ENCODE measurements at places on chromosomes 1 and 21.

GRCh38 chr1:166865926-166866325 lies 10.1 kb downstream of the TADA1 start:
- DNase-seq, result no peak

GRCh38 chr1:172070055-172070454 lies 228.8 kb downstream of the DNM3 start:
- no peak for DNase-seq

DNA sequence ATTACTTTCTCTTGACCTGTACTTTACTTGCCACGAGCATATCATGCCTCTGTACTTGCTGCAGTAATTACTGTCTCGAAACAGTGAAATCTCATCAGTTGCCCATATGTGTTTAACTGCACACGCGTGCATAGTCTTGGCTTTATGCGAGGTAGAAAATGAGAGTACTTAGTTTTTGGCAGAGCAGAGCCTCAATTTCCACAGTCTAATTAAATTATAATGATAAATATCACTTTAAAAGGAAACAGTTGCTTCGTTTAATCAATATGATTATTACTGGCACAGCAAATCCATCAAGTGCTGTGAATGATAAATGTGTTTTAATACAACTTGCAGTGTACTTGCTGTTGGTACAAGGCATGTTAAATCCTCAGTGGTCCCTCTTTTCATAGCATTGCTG lies 47.6 kb downstream of the ADARB1 start:
- no peak for DNase-seq

DNA sequence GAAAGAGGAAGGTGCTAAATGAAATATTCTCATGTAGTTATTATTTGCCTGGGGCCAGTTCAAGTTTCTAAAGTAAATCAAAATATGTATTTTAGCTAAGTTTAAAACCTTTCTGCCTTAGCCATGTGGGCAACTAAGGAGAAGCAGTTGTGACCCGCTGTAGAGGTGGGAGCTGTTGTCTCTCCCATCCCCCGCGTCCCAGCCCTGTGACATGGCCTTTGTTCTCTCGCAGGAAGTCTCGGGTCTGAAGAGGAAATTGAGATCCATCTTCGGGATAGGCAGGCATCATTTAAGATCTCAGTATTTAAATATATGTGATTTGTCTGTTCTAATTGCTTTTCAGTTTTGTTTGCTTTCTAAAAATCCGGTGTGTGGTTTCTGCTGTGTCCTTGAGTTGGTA lies 121.5 kb downstream of the CAMTA1 start:
- no peak for DNase-seq

- no peak for DNase-seq
These were observed 5.2 kb downstream of the MFAP2 start for GRCh38 chr1:16975211-16975610.

GRCh38 chr1:2930913-2931723 lies 90.1 kb upstream of the ACTRT2 start:
- no peak for DNase-seq

GRCh38 chr1:213989002-213989855 lies 1.5 kb downstream of the PROX1 start:
- peak; percentile 16 for DNase-seq

GRCh38 chr1:53557369-53557768 lies 98.2 kb downstream of the DMRTB1 start:
- DNase-seq, result no peak

DNA sequence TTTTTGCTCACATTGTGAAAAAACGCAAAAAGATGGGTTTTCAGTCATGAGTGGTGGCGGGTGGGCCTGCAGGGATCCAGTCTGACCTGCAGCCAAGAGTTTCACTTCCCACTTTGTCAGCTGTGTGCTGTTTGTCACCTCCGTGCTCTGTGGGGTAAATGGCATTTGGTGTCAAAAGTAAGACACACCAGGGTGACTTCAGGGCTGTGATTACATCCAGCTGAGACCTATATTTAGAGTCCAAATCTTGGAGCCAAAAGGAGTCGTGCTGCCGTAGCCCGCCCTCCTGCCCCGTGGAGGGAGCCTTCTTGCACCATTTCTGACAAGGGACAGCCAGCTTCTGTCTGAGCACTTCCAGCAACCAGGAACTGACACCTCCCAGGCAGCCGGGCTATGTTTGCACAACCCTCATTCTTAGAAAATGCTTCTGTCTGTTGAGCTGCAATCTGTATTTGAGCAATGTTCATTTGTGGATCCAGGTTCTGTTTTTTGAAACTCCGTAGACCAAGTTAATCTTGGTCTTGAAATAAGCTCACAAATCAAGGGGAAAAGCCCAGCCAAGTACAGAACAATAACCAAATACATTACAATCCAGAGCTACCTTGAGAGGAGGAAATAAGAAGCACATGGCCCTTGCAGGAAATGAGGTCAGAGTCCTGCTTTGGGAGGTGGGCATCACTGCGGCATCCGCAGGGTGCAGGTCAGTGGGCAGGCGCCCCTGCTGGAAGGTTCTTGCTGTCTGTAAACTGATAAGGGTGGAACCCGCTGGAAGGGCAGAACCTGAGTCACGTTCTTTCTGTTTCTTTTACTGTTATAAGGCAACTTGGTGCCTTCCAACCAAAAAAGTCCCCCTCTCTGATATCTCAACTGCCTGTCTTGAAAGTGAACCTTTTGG lies 14.4 kb downstream of the ABCG1 start:
- peak; percentile 92 for DNase-seq

- no peak for DNase-seq
These were observed 54.7 kb downstream of the FNBP1L start for GRCh38 chr1:93502571-93502970.

GRCh38 chr1:174074757-174075156 lies 52.6 kb upstream of the RC3H1 start:
- no peak for DNase-seq

- no peak for DNase-seq
These were observed 656.1 kb upstream of the ADGRL4 start for GRCh38 chr1:79662596-79662995.

GRCh38 chr1:223664106-223664505 lies 1.4 kb downstream of the CAPN8 start:
- DNase-seq, result no peak

DNA sequence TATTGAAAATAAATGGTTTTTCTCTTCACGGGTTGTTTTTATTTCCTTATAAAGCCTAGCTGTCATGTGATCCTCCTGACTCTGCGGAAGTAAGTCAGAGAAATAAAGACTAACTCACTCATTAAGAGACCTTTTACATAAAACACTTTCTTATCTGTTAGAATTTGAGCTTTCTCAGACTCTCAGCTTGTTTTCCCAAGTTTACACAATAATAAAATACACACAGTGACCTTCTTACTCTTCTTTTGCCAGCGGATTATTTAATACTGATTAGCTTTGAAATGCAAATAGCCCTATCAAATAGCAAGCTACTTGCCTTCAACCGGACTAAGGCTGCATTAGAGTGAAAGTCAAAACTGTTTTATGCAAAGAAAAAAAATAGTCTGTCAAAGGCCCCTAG lies 45.5 kb upstream of the CXADR start:
- DNase-seq, result no peak

- no peak for DNase-seq
These were observed 1.2 kb downstream of the GPR52 start for GRCh38 chr1:174448974-174449373.

DNA sequence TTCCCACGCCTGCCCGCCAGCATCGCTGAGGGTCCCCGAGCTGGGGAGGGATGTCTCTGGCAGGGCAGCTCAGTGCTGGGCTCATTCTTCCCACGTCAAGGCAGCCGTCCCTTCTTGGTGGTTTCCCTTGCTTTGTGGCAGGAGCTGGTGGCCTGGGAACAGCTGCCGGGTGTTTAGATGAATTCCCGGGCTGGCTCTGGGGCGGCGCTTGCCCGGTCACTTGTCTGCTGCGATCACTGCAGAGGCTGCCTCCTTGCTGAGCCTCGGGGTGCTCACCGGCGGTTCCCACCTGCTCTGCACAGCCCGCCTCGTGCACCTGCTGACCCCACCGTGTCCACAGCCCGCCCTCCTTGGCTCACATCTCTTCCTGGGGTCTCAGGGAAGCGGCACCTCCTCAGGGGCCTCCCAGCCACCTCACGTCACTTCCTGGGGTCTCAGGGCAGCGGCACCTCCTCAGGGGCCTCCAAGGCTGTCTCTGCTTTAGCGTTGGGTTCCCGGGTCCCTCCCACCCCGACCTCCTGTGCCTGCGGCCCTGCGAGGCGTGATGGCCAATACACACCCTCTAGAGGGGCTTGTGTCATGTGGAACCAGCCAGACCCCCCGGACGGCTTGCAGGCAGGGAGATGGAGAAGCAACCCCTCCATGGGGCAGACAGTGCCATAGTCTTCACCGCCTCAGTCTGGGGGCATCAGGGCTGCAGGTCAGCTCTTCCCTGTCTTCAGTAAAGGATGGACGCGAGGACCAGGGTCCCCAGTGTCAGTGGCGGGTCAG lies 13.5 kb downstream of the COL18A1 start:
- no peak for DNase-seq

- DNase-seq, result no peak
These were observed 86.7 kb upstream of the MARK1 start for GRCh38 chr1:220441211-220441610.

DNA sequence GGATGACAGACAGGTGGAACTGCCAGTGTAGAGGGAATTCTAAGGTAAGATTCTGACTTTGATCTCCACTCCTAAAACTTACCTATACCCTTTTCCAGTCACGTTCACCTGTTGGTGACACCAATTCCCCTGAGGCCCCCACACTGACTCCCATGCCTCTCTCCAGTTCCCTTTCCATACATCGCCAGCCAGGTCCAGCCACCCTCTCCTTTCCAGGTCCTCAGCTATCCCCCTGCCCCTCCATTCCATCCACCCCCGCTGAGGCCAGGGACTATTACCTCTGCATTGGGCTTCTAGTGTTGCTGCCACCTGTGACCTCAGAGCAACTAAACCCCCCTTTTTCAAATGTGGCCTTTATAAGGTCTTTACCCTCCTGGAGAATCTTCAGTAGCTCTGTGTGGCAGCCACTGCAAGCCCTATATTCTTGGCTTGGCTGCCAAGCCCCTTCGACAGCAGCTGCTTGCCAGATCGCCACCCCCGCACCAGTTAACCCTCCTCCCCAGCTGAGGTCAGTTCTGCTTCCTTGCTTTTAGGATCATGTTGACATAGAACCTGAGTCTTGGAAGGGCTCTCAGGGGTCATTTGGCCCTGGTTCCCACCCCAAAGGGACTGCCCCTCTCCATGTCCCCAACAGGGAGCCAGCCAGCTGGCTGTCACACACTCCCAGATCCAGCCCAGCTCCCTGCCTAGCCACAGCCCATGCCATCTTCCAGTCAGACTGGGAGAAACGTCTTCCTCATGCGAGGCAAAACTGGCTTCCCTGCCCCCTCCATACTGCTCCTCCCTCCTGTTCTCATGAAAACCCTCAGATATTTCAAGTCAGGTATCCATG lies 14.7 kb downstream of the CSF1 start:
- DNase-seq, result no peak

DNA sequence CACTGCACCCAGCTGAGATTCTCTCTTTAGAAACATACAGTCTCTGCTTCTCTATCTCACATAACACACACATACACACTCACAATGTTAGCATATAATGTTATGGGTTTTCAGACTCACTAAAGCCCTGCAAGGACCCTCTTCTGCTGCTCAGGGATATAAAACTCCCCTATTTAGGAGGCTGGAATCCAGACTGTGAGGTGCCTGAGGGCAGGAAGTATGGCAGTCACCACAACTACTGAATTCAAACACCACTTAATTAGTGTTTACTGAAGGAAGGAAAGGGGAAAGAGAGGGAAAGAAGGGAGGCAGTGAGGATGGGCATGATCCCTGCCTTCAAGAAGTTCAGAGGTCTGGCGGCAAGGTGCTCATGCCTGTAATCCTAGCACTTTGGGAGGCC lies 7.8 kb upstream of the CDK18 start:
- DNase-seq, result no peak

- DNase-seq, result no peak
These were observed 14.1 kb downstream of the C1orf87 start for GRCh38 chr1:60059468-60059867.

- DNase-seq, result peak; percentile 17
These were observed 1.2 kb downstream of the SARS1 start for GRCh38 chr1:109214695-109215623.

DNA sequence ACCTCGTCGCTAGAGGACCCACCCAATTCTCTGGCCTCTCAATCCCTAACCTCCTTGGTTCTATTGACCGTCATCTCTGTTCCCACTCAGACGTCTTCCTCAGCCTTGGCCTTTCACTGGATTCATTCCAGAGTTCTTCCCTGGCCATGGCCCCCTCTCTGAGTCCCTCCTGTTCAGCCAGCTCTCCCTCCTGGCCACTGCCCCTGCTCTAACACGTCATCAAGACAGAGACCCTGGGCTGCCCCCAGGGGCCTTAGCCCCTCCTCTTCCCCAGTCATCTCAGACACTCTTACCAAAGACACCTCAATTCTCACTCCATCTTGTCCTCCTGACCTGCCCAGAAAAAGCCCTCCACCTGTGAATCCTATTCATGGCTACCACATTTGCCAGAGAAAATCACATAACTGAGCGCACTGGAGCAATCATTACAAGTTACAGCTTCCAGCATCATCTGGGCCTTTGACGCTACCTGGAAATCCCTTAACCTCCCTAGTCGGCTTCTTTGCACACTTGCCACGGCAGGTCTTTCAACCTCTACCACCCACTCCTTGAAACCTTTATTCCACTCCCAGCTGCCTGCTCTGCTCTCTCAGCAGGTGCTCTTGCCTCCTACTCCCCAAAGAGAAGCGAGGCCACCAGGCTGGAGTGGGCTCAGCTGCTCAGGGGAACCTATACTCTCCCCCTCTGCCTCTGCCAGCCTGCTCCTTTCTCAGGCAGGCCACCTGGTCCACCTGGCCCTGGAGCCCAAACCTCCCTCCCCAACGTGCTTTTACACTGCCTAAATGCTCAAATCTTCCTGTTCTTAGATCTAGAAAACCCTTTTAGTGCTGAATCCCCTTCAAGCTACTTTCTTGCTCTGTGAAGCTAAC lies 14.0 kb downstream of the DCST2 start:
- no peak for DNase-seq

- DNase-seq, result no peak
These were observed 12.8 kb upstream of the RIPK4 start for GRCh38 chr21:41779659-41780058.

- DNase-seq, result no peak
These were observed 6.4 kb downstream of the GABRD start for GRCh38 chr1:2025491-2025981.

DNA sequence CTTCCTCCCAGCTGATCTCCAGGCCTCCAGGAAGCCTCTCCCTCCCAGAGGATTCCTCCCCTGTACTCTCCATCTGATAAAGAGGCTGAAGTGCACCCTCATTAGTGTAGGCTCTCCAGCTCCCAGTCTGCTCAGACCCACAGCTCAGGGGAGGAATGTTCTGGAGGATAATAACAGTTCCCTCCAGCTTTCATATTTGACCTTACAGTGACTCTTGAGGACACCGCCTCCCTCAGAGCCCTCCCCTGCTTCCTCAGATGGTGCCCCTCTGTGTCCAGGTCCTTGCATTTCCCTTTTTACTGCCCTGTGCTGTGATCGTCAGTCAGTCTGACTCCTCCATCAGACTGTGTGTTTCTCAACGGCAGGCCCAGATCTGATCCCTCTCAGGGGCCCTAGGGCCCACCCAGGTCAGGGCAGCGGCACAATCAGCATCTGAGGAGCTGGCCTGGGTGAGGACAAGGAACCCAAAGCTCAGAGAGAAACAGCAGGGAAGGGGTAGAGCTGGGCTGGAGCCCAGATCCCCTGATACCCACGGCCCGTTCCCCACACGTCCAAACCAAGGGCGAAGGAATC lies 1.1 kb upstream of the SHISAL2A start:
- DNase-seq, result peak; percentile 20

GRCh38 chr21:30962013-30962412 lies 76.3 kb downstream of the KRTAP19-8 start:
- DNase-seq, result no peak

GRCh38 chr21:46340998-46341397 lies 17.0 kb downstream of the PCNT start:
- DNase-seq, result no peak

Data from CD14-positive monocyte (primary cell).